ENCODE measurements at places on chromosomes 11 and 22.

DNA sequence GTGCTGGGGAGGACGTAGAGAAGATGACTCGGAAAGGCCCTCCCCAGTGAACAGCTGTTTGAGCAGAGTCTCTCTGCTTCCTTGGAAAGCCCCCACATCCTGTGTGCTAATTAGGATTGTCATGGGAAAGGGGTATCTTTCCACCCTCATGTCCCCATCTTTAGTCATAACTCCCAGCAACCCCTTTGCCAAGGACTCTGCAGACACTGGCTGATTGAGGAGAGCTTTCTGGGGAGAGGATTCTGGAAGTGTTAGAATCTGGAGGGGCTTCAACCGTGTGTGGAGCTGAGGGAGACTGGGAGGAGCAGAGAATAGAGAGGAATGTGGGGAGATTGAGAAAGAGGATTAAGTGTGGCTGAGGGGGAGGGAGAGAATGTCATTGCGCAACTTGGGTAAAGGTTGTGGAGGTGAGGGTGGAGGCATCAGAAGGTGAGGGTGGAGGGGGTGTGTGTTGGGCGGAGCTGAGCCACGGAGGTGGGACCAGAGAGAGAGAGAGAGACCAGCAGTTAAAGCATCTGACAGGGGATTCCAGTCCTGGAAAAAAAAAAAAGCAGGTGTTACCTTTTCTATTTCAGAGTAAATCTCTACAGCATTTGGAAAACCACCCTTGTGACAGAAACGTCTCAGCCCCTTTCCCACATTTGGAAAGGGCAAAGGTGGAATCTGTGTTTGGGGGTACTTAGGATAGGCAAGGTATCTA lies 2.2 kb downstream of the DTX4 start:
- DNase-seq, result peak; percentile 69

GRCh38 chr11:107224836-107225235 lies 206.6 kb upstream of the GUCY1A2 start:
- no peak for DNase-seq

DNA sequence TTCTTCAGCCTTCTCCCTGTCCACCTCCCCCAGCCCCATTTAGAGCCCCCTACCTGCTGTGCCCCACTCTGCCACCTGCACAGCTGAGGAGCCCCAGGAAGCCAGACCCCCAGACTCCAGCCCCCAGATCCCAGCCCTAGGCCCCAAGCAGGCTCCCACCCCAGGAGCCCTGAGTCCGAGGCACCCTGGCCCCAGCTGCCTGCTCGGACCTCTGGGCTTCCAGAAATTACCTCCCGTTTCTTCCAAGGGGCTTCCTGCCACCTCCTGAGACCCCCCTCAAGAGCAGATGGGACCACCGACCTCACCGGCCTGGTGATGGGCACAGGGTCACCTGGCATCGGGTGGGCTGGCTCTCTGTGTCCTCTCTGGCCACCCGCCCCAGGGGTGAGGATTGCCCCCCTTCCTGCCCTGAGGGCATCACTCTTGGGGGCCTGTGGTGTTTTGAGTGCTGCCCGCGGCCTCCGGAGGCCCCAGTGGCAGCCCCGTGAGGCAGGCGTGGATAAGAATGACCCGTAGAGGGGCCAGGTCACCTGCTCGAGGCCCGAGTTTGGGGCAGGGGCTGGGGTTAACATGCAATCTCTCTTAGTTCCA lies 18.3 kb upstream of the TALDO1 start:
- DNase-seq, result no peak

- no peak for DNase-seq
Measured at GRCh38 chr11:76279038-76279437, 72.7 kb upstream of the WNT11 start.

DNA sequence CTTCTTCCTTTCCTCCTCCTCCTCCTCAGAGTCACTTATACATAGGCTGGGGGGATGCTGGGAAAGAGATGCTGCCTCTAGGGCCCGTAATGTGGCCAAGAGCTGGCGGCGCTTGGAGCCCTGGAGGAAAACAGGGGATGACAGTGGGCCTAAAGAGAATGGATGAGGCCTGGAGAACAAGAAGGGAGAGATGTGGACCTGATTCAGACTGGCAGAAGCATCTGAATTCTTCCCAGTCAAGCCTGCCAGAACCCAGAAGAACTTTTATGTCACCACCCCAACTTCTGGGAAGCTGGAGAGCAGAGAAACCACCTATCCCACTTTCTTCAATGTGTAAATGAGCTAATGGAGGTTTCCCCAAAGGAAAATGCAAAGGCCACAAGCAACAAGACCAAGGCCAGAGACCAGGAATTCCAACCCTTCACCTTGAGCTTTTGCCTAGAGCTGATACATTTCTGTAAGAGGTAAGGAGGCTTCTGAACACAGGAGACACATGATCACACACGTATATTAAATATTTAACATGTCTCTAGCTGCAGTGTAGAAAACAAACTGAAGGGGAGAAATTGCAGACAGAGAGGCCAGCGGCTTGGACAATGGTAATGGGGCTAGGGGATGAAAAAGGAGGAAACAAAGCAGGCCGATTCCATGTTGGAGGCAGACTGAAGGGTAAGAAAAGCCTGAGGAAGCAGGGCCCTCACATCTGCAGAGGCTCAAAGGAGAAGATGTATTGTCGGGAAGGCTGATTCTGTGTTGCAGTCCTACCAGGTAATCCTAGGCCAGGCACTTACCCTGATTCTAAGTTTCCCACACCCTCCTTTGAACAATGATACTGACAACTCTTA lies 1.1 kb downstream of the RRP8 start:
- DNase-seq, result no peak

DNA sequence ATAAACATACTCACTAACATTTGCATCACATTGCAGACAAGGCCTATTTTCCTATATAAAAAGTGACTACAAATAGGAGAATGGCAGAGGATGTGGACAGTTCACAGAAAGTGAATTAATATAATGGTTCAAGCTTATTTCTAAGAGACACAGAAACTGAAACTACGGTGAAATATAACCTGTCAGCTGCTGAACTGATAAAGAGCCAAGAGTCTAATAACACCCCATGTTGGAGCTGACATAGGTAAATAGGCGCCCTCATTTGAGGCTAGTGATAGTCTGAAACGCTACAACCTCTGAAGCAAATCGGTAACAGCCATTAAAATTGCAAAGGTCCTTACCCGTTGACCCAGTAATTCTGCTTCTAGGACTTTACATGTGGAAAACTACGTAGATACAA lies 14.0 kb downstream of the AP1B1 start:
- DNase-seq, result no peak

DNA sequence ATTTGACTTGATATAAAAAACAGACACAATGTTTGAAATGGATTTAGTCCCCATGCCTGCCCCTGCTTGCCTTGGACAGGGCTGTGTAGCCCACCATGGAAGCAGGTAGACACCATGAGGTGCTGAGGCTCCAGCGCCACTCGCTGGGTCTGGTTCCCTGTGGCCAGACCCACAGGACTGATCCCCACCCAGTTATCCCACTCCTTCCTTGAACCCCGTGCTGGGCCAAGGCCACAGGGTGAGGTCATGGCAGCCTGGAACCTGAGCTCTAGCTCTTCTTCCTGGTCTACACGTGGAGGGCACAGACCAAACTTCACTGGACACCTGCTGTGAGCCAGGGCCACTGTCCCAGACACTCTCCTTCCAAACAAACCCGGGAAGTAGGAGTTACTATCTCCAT lies 42.5 kb downstream of the GAB4 start:
- no peak for DNase-seq

DNA sequence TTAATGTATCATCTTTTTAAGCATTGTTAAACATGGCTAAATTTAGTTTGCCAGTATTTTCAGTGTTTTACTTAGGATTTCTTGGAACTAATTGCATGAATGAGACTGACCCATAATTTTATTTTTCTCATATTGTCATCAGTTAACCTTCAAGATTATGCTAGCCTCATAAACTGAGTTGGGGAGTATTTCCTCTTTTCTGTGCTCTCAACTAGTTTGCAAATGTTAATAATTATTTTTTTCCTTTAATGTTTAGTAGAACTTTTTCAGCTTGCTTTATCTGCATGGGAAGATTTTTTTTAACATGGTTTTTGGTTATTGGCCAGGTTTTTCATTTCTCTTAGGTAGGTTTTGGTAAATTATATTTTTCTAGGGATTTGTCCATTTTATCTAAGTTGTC lies 235.4 kb upstream of the SESN3 start:
- DNase-seq, result no peak

DNA sequence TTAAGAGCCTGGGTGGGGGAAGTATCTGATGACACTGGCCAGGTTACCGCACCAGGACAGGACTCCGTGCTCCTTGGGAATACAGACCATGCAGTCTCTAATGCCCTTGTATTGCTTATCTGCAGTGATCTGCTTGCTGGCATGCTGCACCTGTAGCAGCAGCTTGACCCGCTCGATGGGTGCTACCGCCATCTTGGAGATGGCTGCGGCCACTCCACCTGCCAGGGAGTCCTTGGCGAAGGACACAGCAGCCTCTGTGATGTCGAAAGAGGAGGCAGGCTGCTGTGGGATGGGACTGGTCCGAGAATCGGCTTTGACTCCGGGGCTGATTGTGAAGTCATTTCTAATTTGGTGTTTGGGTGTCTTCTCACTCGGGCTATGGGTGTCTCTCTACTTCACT lies 3.1 kb downstream of the WBP2NL start:
- DNase-seq, result no peak

DNA sequence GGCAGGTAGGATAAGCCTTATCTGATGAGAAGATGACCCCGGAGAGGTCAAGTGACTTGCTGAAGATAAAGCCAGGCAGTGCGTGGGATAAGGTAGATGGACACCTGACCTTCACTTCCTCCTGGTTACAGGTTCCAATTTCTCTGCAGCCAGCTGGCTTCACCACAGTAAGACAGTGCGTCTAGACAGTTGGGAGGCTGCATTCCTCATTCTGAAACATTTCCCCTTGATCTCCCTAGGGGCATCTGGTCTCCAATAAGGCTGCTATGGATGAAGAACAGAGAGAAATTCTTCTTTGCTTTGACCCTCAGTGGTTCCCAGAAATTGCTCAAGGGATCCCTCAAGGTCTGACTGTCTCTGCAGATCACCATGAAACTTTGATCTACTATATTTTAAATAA lies 211.3 kb downstream of the MYO18B start:
- no peak for DNase-seq

GRCh38 chr22:49197505-49197904 lies 630.2 kb downstream of the BRD1 start:
- no peak for DNase-seq

GRCh38 chr11:31656051-31656450 lies 146.5 kb downstream of the ELP4 start:
- peak; percentile 16 for DNase-seq

- no peak for DNase-seq
Measured at GRCh38 chr11:15579287-15580001, 464.7 kb downstream of the INSC start.

Measured in epithelial cell of prostate (primary cell).